ENCODE measurements at places on chromosomes 1 and 21.

GRCh38 chr1:39199593-39199992 lies 4.9 kb upstream of the MACF1 start:
- no peak for DNase-seq

- no peak for DNase-seq
Observed at GRCh38 chr1:15923241-15923640, 52.7 kb downstream of the ZBTB17 start.

DNA sequence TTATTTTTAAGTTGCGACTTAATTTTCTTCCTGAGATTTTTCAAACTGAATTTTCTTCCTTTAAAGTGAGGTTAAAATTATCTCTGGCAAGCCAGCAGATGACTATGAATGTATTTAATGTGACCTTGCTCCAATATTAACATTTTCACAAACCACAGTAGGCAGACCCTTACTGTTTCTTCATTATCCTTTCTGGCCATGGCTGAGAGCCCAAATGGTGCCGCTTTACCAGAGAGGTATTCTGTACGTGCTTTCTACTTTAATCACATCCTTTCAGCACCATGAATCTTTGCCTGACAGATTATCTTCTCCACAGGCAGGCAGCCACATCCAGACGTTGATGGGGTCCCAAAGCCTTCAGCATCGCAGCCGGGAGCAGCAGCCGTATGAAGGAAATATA lies 129.6 kb downstream of the LRRC40 start:
- DNase-seq = no peak

DNA sequence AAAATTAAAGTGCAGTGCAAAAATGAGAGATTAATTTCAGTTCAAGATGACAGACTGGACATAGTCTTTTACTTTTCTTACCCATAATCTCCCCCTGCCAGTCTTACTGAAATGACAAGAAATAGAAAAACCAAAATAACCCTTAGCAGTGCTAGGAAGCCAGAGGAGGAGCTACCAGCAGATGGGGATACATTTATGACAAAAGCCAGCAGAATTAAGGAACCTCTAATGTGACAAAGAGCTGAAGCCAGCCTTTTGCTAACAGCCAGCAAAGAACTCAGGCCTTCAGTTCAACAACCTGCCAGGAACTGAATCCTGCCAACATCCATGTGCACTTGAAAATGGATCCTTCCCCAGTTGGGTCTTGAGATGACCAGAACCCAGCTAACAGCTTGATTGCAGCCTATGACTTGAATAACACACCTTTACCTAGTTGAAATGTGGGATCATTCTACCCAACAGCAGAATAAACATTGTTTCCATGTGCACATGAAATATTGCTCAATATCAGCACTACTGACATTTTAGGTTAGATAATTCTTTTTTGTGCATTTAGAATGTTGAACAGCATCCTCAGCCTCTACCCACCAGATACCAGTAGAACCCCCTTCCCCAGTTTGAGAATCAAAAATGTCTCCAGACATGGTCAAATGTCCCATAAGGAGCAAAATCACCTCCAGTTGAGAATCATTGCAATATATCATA lies 7.9 kb upstream of the TRAF5 start:
- DNase-seq = no peak

DNA sequence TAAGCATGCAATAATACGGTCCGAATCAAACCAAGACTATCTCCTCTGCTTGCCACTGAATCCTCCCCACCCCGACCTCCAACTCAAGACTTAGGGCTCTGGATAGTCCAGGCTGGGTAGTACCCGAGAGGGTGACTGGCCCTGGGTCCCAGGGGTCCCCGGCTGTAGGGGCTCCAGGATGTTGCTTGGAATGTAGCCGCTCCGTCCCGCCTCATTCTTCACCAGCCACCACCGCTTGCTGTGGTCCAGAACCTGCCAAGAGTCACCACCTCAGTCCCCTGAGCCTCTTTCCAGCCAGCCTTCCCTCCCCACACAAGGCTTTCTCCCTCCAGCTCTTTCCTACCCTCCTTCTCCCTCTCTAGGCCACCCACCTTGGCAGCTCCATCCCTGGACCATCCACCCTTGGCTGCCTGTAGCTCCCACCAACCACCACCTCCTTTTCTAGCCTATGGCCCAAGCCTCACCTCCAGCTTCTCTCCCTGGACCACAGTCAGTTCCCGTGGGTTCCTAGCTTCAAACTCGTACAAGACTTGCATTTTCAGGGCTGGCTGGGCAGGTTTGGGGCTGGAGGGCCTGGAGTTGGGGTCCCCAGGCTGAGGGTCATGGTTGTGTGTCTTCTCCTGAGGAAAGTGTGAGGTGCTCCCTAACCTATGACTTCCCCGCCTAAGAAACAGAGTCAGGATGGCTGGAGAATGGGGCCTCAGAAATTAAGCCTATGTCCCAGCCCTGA lies 10.9 kb upstream of the GSTM3 start:
- no peak for DNase-seq

- no peak for DNase-seq
Observed at GRCh38 chr1:206003854-206004800, 932 bp upstream of the RAB7B start.

GRCh38 chr1:227736814-227737432 lies 1.7 kb downstream of the SNAP47 start:
- no peak for DNase-seq

DNA sequence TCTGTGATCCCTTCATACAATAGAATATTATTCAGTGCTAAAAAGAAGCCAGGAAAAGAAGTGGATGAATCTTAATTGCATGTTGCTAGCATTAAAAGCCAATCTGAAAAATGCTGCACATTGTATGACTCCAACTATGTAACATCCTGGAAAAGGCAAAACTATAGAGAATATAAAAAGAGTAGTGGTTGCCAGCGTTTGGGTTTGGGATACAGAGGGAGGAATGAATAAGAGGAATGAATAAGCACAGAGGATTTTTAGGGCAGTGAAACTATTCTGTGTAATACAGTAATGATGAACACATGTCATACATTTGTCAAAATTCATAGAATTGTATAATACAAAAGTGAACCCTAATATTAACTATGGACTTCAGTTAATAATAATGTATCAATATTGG lies 42.5 kb downstream of the GPR88 start:
- no peak for DNase-seq

GRCh38 chr1:51728611-51729155 lies 111.8 kb downstream of the OSBPL9 start:
- DNase-seq = no peak

DNA sequence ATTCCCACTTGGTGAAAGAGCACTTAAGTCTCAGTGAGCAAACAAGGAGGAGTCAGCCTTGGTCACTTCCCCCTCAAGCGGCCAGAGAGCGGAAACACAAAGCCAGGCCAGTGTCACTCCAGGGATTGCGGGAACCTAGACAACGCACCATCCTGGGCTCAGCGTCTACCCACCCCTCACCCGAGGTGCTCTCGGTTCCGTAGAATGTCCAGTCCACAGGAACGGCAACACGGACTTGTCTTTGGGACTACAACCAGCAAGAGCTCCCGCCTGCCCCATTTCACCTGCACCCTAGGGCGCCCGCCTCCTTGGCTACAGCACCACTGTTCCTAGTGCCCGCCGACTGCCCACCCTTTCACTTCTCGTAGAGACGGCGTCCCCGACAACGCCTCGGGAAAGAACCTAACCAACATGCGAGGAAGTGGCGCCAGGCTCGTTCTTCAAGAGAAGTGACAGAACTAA lies 509 bp downstream of the GDAP2 start:
- peak; percentile 1 for DNase-seq

- no peak for DNase-seq
Observed at GRCh38 chr21:27418346-27418745, 451.5 kb upstream of the ADAMTS5 start.

DNA sequence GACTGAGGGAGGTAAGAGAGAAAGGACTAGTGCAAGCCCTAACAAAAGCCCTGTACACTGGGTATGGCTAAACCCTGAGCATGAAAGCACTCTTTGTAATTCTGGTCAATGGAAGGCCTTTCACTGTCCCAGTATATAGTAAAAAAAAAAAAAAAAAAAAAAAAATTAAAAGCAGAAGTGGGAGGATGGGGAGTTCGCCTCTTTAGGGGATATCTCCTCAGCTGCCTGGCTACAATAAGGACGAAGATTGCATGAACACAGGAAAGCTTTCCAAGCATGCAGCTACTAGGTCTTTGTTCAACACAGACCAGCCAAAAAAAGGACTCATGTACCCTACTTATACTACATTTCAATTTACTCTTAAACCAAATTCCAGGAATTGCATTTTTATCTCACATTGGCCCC lies 59.1 kb downstream of the EIF4G3 start:
- no peak for DNase-seq

GRCh38 chr1:10514490-10515235 lies 39.9 kb downstream of the PEX14 start:
- no peak for DNase-seq

GRCh38 chr1:208601561-208601960 lies 357.4 kb upstream of the PLXNA2 start:
- DNase-seq = no peak

DNA sequence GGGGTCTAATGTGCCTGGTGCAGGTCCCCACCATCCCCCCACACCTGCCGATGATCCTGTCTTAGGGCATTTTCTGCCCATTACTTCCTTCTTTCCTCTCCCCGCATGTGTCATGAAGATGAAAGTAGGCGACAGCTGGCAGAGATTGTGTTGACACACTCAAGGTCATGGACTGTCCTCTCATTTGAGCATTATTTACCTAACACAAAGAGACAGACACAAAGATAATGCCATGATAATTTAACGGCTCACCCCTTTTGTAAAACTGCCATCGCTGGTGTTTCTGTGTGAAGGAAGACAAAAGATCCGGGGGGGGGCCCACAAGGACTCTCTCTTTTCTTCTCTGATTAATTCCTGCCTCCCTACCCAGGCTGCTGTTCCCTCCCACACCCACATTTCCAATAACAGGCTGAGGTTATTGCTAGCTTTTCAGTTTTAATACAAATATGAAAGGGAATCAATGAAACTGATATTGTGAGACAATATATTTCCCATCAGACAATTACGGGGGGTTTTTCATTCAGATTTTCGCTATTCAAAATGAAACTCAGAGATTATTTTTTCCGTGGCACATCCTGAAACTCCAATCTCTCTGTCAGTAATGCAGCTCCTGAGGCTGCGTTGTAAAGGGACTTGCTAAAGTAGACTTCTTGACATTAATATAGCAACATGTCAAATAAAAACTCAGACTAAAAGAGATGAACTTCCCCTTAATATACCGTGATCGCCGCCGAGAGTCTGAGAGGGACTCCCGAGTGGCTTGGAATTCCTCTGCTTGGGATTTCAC lies 561.1 kb downstream of the NPHP4 start:
- DNase-seq = no peak

DNA sequence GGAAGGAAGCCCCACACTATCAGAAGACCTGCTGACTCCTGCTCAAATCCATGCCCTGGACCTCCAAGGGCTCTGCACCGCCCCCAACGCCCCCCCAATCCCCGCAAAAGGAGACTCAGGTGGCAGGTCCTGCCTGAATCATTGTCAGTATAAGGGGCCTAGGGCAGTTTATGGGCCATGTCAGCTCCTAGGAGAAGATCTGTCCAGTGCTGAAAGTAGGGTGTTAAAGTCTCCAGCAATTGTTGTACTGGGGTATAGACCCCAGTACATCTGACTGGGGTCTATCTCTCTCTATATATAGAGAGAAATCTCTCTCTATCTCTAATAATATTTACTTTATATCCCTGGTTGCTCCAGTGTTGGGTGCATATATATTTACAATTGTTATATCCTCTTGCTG lies 12.1 kb upstream of the OLIG2 start:
- no peak for DNase-seq

GRCh38 chr1:223413216-223413615 lies 20.0 kb downstream of the CCDC185 start:
- no peak for DNase-seq

GRCh38 chr21:36756527-36756926 lies 57.6 kb downstream of the SIM2 start:
- no peak for DNase-seq

- DNase-seq = no peak
Observed at GRCh38 chr1:220873868-220874655, 5.2 kb upstream of the HLX start.

GRCh38 chr1:66351478-66351877 lies 182.5 kb upstream of the SGIP1 start:
- no peak for DNase-seq

- DNase-seq = no peak
Observed at GRCh38 chr1:226181996-226182714, 4.4 kb downstream of the ACBD3 start.

GRCh38 chr1:27038020-27038419 lies 25.4 kb upstream of the TENT5B start:
- DNase-seq = no peak

- no peak for DNase-seq
Observed at GRCh38 chr1:67642629-67643028, 42.4 kb upstream of the GADD45A start.

GRCh38 chr21:15659753-15660422 lies 69.9 kb upstream of the USP25 start:
- DNase-seq = no peak

DNA sequence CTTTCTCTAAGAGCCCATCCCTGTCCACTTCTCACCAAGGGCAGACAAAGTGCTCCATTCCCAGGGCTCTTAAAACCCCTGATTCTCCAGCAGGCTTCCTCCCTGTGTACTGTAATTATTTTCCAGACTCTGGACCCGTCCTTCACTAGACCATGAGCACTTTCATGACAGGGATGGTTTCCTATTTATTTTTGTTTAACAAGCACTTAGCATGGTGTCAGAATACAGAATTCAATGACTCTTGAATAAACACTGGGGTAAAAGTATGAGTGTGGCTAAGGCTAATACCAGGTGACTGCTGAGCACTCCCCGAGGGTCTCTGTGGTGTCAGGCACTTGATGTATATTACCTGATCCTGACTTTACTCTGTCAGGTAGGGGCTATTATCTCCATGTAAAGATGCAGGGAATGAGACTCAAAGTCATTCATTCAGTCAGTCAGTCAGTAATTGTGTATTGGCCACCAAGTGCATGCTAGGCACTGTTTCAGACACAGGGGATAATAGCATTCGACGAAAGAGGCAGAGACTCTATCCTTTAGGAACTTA lies 47.2 kb downstream of the C1orf21 start:
- no peak for DNase-seq

DNA sequence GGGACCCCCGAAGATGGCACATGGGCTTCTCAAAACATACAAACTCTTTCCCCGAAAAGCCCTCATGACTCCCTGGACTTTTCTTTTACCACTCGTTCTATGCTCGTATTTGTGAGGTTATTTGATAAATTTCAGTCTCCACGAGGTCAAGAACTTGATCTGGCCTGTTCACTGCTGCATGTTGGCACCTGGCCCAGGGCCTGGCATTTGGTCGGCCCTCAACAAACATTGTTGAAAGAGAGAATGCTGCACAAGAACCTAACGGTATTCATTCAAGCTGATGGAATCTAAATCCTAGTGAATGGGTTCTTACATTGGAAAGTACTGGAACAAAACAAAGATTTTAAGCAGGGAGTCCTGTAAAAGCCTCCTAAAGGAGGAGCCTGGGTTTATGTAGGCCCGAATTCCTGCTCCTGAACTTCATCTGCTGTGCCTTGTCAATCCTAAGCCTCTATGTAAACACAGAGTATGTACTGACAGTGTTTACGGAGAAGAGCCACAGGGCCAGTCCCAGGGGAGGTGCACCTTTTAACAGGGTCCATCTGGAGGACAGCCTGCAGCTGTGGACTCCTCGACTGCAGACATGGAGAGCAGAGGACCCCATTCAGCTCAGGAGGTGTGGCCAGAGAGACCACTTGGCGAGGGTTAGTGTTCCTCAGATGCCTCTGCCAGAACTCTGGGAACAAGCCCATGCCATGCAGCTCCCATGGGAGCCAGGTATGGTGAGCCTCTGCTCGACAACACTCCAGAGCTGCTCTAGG lies 46.9 kb downstream of the L1TD1 start:
- no peak for DNase-seq

GRCh38 chr1:15066191-15066590 lies 87.4 kb upstream of the TMEM51 start:
- no peak for DNase-seq

- DNase-seq = no peak
Observed at GRCh38 chr1:160874935-160875334, 10.0 kb downstream of the ITLN1 start.
